ENCODE measurements at places on chromosomes 12 and 14.

DNA sequence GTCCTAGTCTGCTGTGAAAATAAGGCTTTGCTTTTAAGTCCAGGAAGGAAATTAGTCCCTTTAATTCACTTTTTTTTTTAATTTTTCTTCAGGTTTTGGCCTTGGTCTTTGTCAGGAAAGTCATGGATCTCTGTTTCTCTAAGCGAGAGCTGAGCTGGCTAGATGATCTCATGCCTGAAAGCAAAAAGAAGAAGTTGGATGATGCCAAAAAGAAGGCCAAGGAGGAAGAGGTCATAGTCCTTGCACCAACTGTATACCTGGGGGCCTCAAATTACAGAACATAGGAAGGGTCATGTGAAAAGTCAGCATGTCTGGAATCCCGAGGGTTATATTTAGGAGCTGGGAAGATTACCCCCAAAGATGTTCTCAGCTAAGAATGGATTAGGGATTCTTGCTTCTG, 72.3 kb downstream of the SLC4A8 start:
- no peak for DNase-seq

- no peak for DNase-seq
Measured at GRCh38 chr12:131362291-131363211, 348.3 kb upstream of the SFSWAP start.

DNA sequence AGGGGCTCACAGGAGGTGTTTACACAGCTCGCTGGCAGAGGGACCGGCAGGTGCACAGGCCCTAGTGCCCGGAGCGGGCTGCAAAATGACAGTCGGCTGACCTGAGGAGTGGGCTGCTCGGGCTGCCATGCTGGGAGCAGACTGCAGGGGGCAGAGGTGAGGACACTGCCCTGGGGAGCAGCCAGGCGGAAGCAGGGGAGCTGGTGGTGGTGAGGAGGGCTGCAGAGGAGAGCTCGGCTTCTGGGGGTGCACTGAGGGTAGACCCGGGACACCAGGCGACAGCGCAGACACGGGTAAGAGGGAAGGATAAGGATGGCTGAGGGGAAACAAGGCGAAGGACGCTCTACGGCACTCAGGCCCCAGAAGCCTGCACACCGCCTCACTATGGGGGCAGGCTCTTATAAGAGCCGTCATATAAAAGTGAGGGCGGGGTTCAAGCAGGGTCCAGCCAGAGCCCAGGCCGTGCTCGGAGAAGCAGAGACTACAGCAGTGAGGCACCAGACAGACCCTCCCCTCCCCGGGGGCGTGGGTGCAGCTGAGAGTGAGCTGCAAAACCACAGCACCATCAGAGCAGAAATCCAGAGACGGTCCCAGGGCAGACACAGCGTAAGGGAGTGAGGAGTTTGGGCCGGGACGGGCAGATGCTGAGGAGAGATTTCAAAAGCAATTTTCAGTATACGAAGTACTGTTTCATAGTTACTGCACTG, 62.5 kb downstream of the CCDC88C start:
- DNase-seq: no peak

GRCh38 chr12:97821806-97822205, 359.2 kb downstream of the RMST start:
- no peak for DNase-seq

GRCh38 chr12:122976648-122976975, 1.6 kb downstream of the OGFOD2 start:
- no peak for DNase-seq

DNA sequence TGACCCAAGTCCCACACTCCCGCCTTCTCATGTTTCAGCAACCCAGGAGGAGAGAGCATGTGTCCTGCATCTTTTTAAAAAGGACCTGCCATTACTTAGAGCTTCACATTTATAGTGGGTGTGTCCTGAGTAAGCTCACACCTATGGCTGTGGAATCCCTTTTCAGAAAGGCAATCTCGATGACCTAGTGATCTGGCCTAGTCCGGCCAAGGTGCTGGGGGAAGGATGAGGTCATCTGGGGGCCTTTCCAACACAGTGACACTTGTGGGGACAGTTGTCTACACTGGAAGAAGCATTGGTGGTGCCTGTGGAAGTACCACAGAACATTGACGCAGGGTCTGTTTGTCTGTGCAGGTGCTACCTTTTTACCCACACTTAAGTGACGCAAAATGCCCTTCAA, 8.2 kb downstream of the TCP11L2 start:
- DNase-seq: no peak
